ENCODE measurements at places on chromosomes 6 and 20. TPM values are rescaled to one million over a fixed set of nuclear protein-coding genes. Genes with fewer than 3 reads are reported as not detected.

The BMP2 gene
- total RNA-seq: 12.4 TPM

GRCh38 chr6:12955956-12956355 is 239.4 kb downstream of the PHACTR1 start:
- H3K36me3 ChIP-seq: no peaks in the 10 kb centered on the region
- no peak overlapping the region for H3K4me3 ChIP-seq
- H3K27me3 ChIP-seq: no peaks in the 10 kb centered on the region
- peaks cover 29% of the 10 kb centered on the region for H3K4me1 ChIP-seq
- H3K27ac ChIP-seq: no peak overlapping the region
- DNase-seq: no peak

GRCh38 chr20:61422636-61423425 is 170.8 kb downstream of the CDH4 start:
- no peak overlapping the region for H3K4me3 ChIP-seq
- H3K27ac ChIP-seq: no peak overlapping the region
- H3K27me3 ChIP-seq: peaks cover 9% of the 10 kb centered on the region
- H3K4me1 ChIP-seq: no peaks in the 10 kb centered on the region

DNA sequence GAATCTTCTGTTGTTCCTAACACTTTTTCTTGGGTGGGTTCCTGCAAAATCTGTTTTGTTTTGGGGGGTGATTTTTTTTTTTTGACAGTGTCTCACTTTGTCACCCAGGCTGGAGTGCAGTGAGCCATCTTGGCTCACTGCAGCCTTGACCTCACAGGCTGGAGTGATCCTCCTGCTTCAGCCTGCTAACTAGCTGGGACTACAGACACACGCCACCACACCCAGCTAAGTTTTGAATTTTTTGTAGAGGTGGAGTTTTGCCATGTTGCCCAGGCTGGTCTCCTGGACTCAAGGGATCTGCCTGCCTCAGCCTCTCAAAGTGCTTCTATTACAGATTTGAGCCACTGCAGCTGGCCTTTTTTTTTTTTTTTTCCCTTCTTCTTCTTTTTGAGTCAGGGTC is 60.5 kb upstream of the SNAP91 start:
- H3K36me3 ChIP-seq: no peaks in the 10 kb centered on the region
- no peaks in the 10 kb centered on the region for H3K27me3 ChIP-seq
- H3K27ac ChIP-seq: no peak overlapping the region
- DNase-seq: no peak
- H3K4me1 ChIP-seq: no peaks in the 10 kb centered on the region
- no peak overlapping the region for H3K4me3 ChIP-seq

- H3K27ac ChIP-seq: no peak overlapping the region
- H3K27me3 ChIP-seq: no peaks in the 10 kb centered on the region
- DNase-seq: no peak
Measured at GRCh38 chr6:100512203-100512862, 47.6 kb upstream of the SIM1 start.

DNA sequence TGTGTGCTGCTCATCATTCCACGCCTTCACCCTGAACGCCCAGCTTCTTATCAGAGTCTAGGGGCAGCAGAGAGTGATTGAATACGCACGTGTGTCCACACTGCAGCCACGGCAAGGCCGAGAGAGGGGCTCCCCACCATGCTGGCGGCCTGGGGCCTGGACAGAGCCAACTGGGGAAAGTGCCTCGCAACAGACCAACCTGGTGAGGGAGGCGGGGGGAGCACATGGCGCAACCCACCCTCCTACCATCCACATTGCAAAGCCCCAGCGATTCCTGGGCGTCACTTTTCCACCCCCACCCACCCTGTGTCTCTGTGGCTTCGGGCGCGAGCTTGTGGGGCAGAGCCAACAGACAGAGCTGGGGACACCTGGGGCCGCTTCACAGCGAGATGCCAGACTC is 66.4 kb upstream of the DUSP22 start:
- H3K4me3 ChIP-seq: no peak overlapping the region
- no peak overlapping the region for H3K27ac ChIP-seq
- H3K4me1 ChIP-seq: peaks cover 11% of the 10 kb centered on the region

Measured in lower lobe of right lung (tissue), 2 donors.